ENCODE measurements at places on chromosomes 5 and 9.

DNA sequence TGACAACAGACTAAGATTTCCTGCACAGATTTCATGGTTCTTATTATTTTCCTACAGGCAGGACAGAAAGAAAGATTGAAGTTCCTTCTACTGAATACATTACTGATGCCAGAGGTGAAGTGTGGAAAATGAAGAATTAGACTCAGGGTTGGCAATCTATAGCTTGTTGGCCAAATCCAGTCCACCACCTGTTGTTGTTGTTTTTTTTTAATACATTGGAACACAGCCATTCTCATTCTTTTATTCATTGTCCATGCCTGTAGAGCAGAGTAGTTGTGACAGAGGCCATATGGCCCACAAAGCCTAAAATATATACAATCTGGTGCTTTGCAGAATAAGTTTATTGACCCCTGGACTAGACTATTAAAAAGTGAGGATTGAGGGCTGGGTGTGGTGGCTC is 5.8 kb upstream of the PLPPR1 start:
- no peak for DNase-seq

GRCh38 chr5:73967347-73967746 is 341.4 kb downstream of the ARHGEF28 start:
- no peak for DNase-seq

DNA sequence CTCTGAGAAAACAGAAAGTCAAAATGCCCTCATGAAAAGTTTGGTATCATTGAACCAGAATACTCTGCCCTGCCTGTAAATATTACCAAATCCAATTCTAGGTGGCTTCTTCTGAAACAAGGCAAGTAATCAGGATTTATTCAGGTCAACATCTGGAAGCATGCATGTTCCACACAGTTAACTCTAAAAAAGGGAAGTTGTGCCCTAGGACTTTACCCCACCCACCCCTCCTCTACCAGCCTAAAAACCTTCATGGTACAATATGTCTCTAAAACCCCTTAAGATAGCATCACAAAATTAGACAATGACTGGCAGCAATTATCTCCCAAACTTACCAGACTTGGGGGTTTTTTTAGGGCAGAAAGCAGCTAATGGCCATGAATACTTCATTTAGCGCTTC is 414.8 kb upstream of the SLC30A5 start:
- DNase-seq: no peak

DNA sequence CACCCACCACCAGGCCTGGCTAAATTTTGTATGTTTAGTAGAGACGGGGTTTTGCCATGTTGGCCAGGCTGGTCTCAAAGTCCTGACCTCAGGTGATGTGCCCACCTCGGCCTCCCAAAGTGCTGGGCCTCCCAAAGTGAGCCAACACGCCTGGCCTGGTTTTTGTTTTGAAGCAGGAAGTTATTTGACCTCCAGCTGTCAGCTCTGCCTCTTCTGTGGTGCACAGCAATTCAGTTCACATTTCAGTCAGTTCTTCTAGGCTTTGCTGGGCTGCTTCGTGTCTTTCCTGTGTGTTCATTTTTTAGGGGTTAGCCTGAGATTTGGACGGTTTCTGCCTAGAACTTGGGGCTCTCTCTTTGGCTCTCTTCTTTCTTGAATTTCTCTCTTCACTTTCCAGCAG is 8.9 kb downstream of the LCN1 start:
- no peak for DNase-seq

DNA sequence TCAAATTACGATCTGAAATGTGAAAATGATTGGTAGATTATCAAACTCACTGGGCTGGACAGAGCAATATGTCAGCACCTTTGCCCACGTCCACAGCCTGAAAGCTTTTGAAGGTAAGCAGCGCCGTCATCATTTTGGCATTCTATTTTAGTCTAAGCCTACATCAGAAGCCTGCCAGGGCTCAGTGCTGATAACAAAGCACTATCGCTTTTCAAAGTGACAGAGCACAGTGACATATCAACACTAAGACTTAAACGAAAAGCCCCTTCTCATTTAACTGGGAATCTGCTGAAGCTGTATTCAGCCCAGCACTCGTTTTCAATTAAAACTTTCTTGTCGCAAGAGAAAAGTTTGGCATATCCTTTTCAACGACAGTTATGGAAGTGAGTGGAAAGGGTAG is 1076.3 kb downstream of the PTPRD start:
- DNase-seq: no peak

Measured in activated CD4-positive, alpha-beta T cell treated with anti-CD3 and anti-CD28 coated beads, Interleukin-2, amount 50 U/mL, for 48 hours (primary cell).